NCI-H2171 (cell line): ENCODE measurements at places on chromosomes 1 and 21.

DNA sequence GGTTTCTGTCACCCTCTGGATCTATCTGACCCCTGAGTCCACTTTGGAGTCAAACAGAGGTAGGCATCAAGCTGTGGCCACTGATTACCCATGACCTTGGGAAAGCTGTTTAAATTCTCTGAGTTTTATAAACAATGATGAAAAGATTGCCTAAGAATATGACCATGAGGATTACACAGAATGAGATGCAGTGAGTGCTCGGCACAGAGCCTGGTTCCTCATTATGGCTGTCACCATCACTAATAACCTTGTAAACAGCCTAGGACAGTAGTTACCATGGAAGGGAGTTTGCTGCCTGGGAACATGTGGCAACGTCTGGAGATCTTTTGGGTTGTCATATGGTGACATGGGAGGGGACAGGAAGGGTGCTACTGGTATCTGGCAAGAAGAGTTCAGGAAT, 248.3 kb upstream of the KAZN start:
- DNase-seq: no peak

DNA sequence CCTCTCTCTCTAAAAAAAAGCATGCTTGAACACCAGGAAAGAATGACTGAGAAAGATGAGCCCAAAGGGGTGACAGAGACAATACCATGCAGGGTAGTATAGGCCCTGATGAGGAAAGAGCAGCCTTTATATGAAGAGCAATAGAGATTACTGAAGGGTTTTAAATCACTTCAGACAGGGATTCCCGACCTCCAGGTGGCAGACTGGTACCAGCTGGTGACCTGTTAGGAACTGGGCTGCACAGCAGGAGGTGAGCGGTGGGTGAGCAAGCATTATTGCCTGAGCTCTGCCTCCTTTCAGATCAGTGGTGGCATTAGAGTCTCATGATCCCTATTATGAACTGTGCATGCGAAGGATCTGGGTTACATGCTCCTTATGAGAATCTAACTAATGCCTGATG, 30.8 kb upstream of the GTF2B start:
- no peak for DNase-seq

GRCh38 chr1:212555426-212555825, 53.1 kb upstream of the ATF3 start:
- no peak for DNase-seq

GRCh38 chr1:14827870-14828269, 229.4 kb downstream of the KAZN start:
- no peak for DNase-seq

DNA sequence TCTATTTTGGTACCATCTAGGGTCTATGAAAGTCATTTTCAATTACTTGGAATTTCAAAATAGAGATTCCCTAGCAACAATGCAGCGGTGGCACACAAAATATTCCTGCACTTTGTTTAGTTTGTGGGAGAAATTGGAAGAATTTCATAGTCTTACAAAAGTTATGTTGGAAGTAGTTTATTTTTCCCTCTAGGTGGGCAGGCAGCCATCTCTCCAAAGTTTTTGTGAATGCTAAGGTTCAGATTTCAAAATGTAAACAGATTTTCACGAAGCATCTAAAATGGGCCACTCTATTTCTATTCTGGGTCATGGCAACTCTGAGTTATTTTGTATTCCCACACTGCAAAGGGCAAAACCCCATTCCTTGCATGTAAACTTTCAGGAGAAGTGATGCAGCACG, 8.0 kb downstream of the SMCP start:
- DNase-seq: no peak

- no peak for DNase-seq
Measured at GRCh38 chr1:36884801-36885200, 149.5 kb downstream of the GRIK3 start.

GRCh38 chr1:161902182-161902581, 121.5 kb downstream of the OLFML2B start:
- no peak for DNase-seq

DNA sequence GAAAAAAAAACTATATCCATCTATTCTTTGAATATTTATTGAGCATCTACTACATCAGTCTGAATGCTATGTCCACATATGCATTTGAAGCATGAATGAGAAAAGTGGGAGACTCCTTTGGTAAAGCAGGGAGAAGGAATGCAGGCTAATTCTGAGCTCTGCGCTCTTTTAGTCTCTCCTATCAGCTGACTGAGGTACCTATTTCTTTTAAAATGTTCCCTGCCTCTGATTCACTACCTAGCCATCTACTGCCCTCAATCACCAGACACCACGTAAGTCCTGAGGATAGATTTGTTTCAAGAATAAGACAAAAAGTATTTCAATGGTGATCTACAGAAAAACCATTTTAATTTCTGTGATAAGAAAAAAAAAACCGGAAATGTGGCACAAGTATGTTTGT, 3.8 kb upstream of the RGS13 start:
- DNase-seq: no peak

- DNase-seq: no peak
Measured at GRCh38 chr1:38190983-38191382, 144.4 kb upstream of the POU3F1 start.
